Activated T-cell treated with anti-CD3 and anti-CD28 coated beads, Interleukin-2, amount 50 U/mL, for 24 hours (primary cell): ENCODE measurements at places on chromosomes 2 and 18.

GRCh38 chr2:206230060-206230762, 44.3 kb upstream of the ZDBF2 start:
- no peak for DNase-seq

- no peak for DNase-seq
Observed at GRCh38 chr2:62192811-62193210, 3.1 kb upstream of the B3GNT2 start.

GRCh38 chr2:139645617-139646016, 865.4 kb upstream of the NXPH2 start:
- no peak for DNase-seq

DNA sequence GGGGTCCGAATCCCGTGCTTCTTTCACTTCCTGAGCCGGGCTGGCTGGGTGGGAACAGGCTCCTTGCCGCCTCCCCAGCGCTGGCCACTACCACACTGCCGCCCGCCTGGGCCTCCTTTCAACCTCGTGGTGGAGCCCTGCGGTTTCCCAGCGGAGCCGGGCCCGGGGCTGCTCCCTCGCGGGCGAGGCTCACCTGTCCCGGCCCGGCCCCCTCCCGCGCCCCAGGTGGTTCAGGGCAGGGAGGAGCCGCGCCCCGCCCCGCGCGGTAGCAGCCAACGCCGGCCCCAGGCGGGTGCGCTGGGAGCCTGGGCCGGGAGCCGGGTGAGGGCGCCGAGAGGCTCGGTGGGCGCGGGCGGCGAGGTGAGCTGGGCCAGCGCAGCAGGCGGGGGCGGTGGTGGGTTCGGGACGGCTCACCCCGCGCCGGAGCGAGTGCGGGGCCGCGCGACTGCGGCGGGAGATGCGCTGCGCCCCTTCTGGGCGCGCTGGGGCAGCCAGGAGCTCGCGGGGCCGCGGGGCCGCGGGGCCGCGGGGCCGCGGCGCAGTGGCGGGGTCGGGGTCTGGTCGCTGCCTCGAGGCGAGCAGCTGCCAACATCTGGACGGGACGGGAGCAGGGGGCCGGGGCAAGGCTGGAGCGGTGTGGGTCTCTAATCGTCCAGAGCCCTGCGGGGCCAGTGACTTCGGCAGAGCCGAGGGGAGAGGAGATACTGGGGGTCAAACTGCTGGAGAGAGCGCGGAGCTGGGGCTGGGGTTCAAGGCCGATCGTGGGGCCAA, at the start of gene LYPD6B:
Gene LYPD6B (plus strand): TSS at position 258 of the 771 bp plus-strand sequence. CDS start 92,250 bp downstream, outside the sequence.
- no peak for DNase-seq

- DNase-seq = no peak
Observed at GRCh38 chr2:11270891-11271290, 73.5 kb downstream of the ROCK2 start.

GRCh38 chr2:26251893-26252292, 7.2 kb downstream of the HADHB start:
- DNase-seq = no peak
